ENCODE measurements at places on chromosomes 6 and 20.

- DNase-seq, result no peak
- H3K27me3 ChIP-seq, result no peaks in the 10 kb centered on the region
- H3K4me3 ChIP-seq, result no peak overlapping the region
- H3K27ac ChIP-seq, result no peak overlapping the region
- no peaks in the 10 kb centered on the region for H3K36me3 ChIP-seq
- no peaks in the 10 kb centered on the region for H3K4me1 ChIP-seq
Observed at GRCh38 chr6:21522797-21523456, 70.6 kb upstream of the SOX4 start.

DNA sequence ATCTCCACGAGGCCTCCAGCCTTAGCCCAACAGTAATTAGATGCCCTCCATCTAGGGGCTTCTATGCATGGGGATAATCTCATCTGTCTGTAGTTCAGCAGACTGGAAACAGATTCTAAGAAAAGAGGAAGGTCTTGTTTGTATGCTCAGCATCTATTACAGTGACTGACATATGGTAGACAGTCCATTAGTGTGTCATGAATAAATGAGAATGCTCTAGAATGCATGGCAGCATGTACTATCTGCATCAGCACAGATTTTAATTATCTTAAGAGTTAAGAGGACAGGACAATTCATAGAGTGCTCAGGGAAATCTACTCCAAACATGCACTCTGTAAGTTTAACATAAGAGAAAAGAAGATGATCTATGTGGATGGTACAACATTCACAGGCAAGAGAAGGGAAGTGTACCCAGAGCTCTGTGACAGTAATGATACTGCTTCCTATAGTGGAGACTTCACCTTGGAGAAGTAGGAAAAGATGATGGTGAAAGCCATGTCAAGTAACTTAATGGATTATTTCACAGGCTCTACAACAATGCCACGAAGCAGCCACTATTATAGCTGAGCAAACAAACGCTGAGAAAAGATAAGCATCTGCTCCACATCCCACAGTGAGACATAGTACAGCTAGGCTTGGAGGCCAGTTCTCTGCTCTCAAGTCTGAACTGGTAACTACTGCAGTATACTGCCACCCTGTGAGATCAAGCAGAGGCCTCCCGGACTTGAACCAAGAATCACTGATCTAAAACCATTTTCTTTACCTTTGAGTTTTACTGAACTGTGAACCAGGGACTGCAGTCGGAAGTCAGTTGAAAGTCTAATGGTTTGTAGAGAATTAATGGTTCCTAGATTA is 309.2 kb upstream of the SPTLC3 start:
- no peak overlapping the region for H3K4me3 ChIP-seq
- DNase-seq, result no peak
- no peaks in the 10 kb centered on the region for H3K4me1 ChIP-seq
- H3K27ac ChIP-seq, result no peak overlapping the region

DNA sequence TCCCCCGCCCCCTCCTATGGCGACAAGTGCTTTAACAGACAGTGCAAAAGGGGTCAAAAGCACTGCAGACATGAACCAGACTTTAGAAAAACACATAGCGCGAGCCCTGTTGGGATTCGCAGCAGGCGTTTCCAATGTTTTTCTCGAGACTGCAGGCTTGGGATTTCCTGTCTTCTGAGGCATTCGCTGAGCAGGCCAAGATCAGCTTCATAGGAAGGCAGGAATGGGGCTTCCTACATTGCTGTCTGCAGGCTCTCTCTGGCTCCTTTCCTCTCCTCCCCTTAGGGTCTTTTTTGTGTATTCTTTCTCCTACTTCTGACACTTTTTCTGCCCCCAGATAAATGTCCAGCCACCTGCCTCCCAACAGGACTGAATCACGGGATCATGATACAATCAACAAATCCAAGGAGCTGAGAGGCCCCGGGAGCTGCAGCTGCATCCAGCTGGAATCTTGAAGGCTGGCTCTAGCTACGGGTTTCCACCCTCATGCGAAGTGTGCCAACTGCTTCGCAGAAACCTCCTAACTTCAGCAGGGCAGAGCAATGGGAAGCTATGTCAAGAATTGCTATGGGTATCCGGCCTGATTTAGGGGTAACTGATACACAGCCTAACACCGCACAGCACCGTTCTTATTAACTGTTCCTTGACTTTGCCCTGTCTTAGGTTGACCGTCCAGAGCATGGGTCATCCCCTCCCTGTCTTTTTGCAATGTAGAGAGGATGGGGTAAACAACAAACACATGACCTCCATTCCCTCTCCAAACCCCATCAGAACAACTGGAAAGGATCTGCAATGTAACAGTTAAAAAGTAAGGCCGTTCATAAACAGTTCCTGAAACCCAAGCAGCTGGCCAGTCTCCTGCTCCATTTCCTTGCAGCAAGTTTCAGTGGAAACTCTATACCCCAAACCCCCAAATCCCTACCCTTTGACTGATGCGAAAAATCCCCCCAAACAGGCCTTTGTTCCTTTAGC is 31.5 kb downstream of the SNX5 start:
- H3K27ac ChIP-seq, result no peak overlapping the region
- H3K4me3 ChIP-seq, result no peak overlapping the region
- peaks cover 13% of the 10 kb centered on the region for H3K4me1 ChIP-seq
- H3K36me3 ChIP-seq, result peaks cover 28% of the 10 kb centered on the region
- H3K27me3 ChIP-seq, result no peaks in the 10 kb centered on the region

- no peaks in the 10 kb centered on the region for H3K27me3 ChIP-seq
- H3K27ac ChIP-seq, result no peak overlapping the region
- no peak overlapping the region for H3K4me3 ChIP-seq
Observed at GRCh38 chr20:25205277-25206062, 10.0 kb downstream of the ENTPD6 start.

- H3K4me3 ChIP-seq, result no peak overlapping the region
- no peaks in the 10 kb centered on the region for H3K36me3 ChIP-seq
- DNase-seq, result no peak
- H3K27ac ChIP-seq, result no peak overlapping the region
- H3K4me1 ChIP-seq, result no peaks in the 10 kb centered on the region
Observed at GRCh38 chr6:139325686-139326085, 33.9 kb upstream of the TXLNB start.

DNA sequence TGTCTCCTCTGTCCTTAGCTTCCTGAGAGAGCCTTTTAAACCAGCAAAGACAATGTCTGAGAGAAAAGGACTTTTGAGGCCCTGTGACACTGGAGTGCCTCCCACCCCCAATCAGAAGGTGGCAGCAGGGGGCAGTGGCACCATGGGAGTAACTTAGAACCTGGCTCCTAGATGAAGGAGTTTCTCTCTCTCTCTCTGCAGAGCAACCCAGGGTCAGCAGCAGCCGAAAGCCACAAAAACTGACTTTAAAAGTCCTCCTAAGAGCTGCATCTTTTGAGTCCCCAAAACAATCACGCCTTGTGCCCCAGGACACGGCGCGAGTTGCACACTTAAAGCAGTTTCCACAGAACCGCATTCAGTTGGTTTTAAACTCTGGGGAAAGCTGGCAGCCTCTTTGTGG is 5.3 kb upstream of the TCP11 start:
- H3K27me3 ChIP-seq, result no peaks in the 10 kb centered on the region
- H3K4me3 ChIP-seq, result no peak overlapping the region
- H3K4me1 ChIP-seq, result peaks cover 38% of the 10 kb centered on the region
- H3K27ac ChIP-seq, result peak overlapping the region; percentile 88
- no peaks in the 10 kb centered on the region for H3K36me3 ChIP-seq

DNA sequence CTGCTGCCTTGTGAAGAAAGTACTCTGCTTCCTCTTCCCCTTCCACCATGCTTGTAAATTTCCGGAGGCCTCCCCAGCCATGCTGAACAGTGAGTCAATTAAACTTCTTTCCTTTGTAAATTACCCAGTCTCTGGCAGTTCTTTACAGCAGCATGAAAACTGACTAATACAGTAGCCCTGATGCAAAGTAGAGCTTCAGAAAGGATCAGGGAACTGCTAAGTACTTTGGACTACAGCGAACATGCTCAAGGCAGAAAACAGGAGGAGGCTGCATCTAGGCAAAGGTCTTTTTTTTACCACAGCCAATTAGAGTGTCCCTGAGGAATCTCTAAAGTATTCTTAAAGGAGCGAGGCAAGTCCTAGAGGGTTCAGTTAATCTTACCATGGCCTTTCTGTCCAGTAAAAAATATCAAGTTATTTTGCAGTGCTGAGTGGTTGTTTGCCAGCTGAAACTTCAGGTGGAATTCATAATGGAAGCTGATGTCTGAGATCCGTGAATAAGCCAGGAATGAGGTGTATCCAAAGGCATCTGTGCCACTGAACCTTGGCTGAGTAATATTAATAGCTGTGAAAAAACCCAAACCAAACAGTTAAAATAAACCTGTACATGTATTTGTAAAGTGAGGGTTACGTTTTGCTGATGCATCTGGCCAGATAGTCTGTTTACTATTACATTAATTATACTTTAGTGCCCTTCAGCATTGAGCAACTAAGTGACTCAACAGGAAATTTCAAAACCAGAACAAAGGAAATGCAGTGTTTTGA is 170.4 kb downstream of the PHF3 start:
- peak; percentile 28 for DNase-seq
- no peak overlapping the region for H3K4me3 ChIP-seq
- peak overlapping the region; percentile 38 for H3K27ac ChIP-seq
- peaks cover 27% of the 10 kb centered on the region for H3K4me1 ChIP-seq

GRCh38 chr20:23246717-23247664 is 103.6 kb upstream of the NXT1 start:
- no peaks in the 10 kb centered on the region for H3K36me3 ChIP-seq
- no peak overlapping the region for H3K27ac ChIP-seq
- H3K4me1 ChIP-seq, result peaks cover 34% of the 10 kb centered on the region
- no peak overlapping the region for H3K4me3 ChIP-seq
- no peaks in the 10 kb centered on the region for H3K27me3 ChIP-seq
- peak; percentile 28 for DNase-seq

DNA sequence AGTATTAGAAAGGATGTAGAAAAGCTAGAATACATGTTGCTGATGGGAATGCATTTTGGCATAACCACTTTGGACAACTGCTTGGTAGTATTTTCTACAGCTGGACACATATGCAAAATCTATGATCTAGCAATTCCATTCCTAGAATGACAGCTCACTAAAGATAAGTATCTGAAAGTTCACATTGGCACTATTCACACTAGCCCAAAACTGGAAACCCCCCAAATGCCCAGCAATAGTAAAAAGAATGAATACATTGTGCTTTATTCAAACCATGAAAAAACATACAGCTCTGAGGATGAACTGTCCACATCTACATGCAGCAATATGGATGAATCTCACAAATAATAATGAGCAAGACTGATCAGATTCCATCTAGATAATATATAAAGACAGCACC is 79.0 kb downstream of the PPP1R3G start:
- no peak overlapping the region for H3K27ac ChIP-seq
- DNase-seq, result no peak
- peaks cover 8% of the 10 kb centered on the region for H3K4me1 ChIP-seq
- H3K4me3 ChIP-seq, result no peak overlapping the region

DNA sequence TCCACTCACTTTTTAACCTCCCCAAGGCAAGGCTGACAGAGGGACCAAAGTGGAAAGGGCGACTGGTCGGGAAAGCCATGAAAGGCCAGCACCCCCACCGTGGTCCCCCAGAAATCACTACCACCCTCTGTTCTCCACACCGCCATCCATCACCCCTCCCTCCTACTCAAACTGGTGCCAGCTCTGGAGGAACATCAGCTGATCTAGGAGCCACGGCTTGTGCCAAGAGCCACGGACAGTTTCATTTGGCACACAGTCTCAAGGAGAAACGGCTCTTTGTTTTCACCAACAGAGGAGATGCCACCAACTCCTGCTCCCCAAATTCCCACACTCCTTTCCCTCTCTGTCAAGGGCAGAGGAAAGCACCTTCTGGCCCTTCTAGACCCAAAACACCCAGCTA is 26.0 kb downstream of the TBC1D7 start:
- peaks cover 14% of the 10 kb centered on the region for H3K4me1 ChIP-seq
- H3K27me3 ChIP-seq, result no peaks in the 10 kb centered on the region
- DNase-seq, result no peak

DNA sequence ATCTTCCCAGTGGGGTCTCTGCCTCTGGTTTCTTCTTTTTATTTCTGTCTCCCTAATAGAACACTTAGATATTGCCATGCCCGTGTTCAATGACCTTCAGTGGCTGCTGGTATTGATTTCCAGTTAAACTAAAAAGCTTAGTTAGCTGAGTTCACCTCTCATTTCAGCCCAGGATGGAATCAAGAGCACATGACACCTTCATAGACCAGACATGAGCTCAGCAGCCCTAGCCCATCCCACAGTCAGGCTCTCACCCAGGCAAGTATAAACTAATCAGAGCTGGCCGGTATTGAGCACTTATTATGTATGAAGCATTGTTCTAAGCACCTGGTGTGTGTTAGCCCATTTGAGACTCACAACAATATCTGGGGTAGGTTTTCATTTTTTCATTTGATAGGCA is 33.7 kb upstream of the PLEKHG1 start:
- H3K36me3 ChIP-seq, result no peaks in the 10 kb centered on the region
- H3K27me3 ChIP-seq, result no peaks in the 10 kb centered on the region
- no peak overlapping the region for H3K27ac ChIP-seq
- DNase-seq, result no peak

- no peak overlapping the region for H3K4me3 ChIP-seq
- no peak overlapping the region for H3K27ac ChIP-seq
- no peaks in the 10 kb centered on the region for H3K36me3 ChIP-seq
- H3K4me1 ChIP-seq, result no peaks in the 10 kb centered on the region
- DNase-seq, result no peak
- no peaks in the 10 kb centered on the region for H3K27me3 ChIP-seq
Observed at GRCh38 chr6:23647045-23647444, 479.0 kb upstream of the NRSN1 start.

GRCh38 chr6:24744911-24745310 is 26.0 kb upstream of the C6orf62 start:
- H3K27ac ChIP-seq, result no peak overlapping the region
- DNase-seq, result no peak
- peaks cover 23% of the 10 kb centered on the region for H3K4me1 ChIP-seq
- no peak overlapping the region for H3K4me3 ChIP-seq
- no peaks in the 10 kb centered on the region for H3K27me3 ChIP-seq
- H3K36me3 ChIP-seq, result no peaks in the 10 kb centered on the region

- no peaks in the 10 kb centered on the region for H3K36me3 ChIP-seq
- no peak overlapping the region for H3K27ac ChIP-seq
- no peak for DNase-seq
- H3K27me3 ChIP-seq, result no peaks in the 10 kb centered on the region
Observed at GRCh38 chr6:119318176-119318575, 31.4 kb downstream of the MAN1A1 start.

GRCh38 chr20:57089699-57090144 is 176.7 kb downstream of the BMP7 start:
- H3K36me3 ChIP-seq, result no peaks in the 10 kb centered on the region
- DNase-seq, result peak; percentile 80
- no peak overlapping the region for H3K4me3 ChIP-seq
- H3K4me1 ChIP-seq, result no peaks in the 10 kb centered on the region
- H3K27ac ChIP-seq, result no peak overlapping the region
- H3K27me3 ChIP-seq, result no peaks in the 10 kb centered on the region

GRCh38 chr6:708237-708598 is 15.3 kb upstream of the EXOC2 start:
- peak overlapping the region; percentile 96 for H3K27ac ChIP-seq
- H3K36me3 ChIP-seq, result no peaks in the 10 kb centered on the region
- H3K4me3 ChIP-seq, result peak overlapping the region; percentile 37
- no peaks in the 10 kb centered on the region for H3K27me3 ChIP-seq
- H3K4me1 ChIP-seq, result peaks cover 80% of the 10 kb centered on the region

- no peak overlapping the region for H3K27ac ChIP-seq
- peaks cover 51% of the 10 kb centered on the region for H3K27me3 ChIP-seq
- no peaks in the 10 kb centered on the region for H3K4me1 ChIP-seq
Observed at GRCh38 chr6:32933661-32934085, 7.2 kb downstream of the HLA-DMB start.

- H3K36me3 ChIP-seq, result no peaks in the 10 kb centered on the region
- H3K27me3 ChIP-seq, result no peaks in the 10 kb centered on the region
- no peak for DNase-seq
Observed at GRCh38 chr6:11953641-11954040, 58.5 kb upstream of the HIVEP1 start.

GRCh38 chr6:31876357-31876756 is 2.4 kb downstream of the SLC44A4 start:
- H3K36me3 ChIP-seq, result peaks cover 20% of the 10 kb centered on the region
- no peak overlapping the region for H3K27ac ChIP-seq
- H3K4me1 ChIP-seq, result no peaks in the 10 kb centered on the region
- no peak overlapping the region for H3K4me3 ChIP-seq
